ENCODE measurements at places on chromosomes 12 and 14.

- peak; percentile 87 for DNase-seq
Measured at GRCh38 chr12:127083008-127083949, 1183.7 kb upstream of the TMEM132C start.

DNA sequence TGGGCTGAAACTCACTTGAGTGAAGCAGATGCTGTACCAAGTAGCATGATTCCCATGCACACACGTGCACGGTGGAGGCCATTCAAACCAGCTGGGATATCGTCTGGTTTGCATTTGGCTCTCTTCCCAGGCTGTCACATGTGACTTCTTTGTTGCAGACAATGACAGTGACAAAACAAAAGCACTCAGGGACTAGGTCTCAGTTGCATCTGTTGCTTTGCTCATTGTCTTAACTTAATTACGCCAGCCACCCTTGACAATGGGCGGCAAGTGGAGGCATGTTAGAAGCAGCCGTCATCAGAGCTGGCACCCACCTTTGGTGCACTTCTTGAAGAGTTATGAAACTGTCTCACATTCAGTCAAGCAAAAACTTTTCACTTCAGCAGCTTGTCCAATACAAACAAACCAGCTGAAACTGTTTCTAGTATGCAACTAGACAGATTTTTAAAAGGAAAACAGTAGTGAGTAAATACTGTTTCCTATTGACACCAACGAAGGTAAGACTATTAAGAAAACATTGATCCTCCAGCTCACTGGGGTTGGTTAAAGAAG lies 74.3 kb downstream of the IGF1 start:
- DNase-seq: no peak

- DNase-seq: no peak
Measured at GRCh38 chr14:89479802-89480201, 62.8 kb upstream of the FOXN3 start.

- DNase-seq: no peak
Measured at GRCh38 chr12:98968896-98969295, 323.8 kb downstream of the APAF1 start.

DNA sequence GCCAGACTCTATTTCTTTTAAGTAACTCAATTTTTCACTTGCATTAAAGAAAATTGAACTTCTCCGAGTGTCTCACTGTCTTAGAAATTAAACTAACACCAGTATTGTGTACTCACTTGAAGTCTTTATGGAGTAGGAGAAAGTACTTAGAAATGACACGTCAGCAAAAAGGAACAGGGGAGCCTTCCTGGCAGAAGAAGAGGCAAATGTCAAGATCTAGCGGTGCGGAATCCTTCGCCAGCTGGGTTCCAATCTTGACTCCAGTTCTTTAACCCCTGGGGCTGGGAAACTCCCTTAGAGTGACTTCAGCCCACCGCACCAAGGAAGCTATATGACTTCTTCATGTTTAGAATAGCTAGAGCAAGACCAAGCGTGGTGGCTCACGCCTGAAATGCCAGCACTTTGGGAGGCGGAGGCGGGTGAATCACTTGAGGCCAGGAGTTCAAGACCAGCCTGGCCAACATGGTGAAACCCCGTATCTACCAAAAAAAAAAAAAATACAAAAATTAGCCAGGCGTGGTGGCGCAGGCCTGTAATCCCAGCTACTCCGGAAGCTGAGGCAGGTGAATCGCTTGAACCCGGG lies 34.4 kb downstream of the WBP11 start:
- peak; percentile 47 for DNase-seq

- peak; percentile 43 for DNase-seq
Measured at GRCh38 chr14:71021347-71022011, 114.2 kb downstream of the PCNX1 start.

GRCh38 chr12:109112720-109113465 lies 3.5 kb upstream of the ACACB start:
- no peak for DNase-seq

DNA sequence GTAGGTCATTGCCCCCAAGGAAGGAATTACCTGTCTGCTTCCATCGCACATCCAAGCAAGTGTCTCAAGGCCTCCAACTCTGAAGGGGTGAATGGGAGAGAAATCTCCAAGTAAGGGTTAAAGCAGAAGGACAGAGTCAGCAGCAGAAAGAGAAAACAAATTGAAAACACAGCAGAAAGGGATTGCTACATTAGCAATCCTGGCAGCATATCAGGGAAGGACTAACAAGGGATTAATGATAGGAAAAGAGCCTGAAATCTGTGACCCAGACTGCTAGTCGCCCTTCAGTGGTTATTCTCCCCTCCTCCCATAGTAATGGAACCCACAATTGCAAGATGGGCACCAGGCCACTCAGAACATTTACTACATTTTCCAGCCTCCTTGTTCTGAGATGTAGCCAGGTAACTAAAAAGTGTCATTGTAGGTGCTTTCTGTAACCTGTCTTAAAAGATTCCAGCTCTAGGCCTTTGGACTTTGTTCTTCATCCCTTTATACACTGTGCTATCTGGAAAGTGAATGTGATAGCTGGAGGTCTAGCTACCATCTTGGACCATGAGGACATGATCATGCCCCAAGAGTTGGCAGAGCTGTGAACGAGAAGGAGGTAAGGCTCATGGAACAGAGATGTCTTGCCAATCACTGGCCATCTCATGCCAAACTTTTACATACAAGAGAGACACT lies 36.0 kb downstream of the MAP3K9 start:
- no peak for DNase-seq

All from activated CD4-positive, alpha-beta T cell treated with anti-CD3 and anti-CD28 coated beads, Interleukin-10, Interleukin-2, amounts not matched to agents 100 ng/mL and 50 ng/mL, durations not matched to agents 16 hours and 8 hours (primary cell).